ENCODE measurements at places on chromosomes 7 and 10.

- DNase-seq: no peak
These were observed 81.9 kb downstream of the BUB3 start for GRCh38 chr10:123236126-123236525.

- DNase-seq: no peak
These were observed 1.0 kb downstream of the NPM3 start for GRCh38 chr10:101781984-101782810.

DNA sequence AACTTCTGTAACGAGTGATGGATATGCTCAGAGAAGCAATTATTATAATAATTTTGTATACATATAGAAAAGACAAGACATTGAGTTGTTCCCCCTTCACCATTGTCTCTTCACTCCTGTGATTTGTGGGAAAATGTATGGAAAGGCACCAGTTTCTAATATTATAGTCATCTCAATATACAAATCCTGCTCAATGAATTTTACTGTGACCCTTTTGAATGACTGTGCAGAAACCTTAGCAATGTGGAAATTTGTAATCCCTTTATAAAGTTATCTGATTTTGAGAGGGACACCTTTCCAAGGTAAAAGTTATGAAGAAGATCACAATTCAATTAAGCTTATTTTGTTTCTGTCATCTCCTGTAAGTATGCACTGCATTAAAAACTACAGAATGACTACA lies 74.3 kb upstream of the DKK1 start:
- no peak for DNase-seq

DNA sequence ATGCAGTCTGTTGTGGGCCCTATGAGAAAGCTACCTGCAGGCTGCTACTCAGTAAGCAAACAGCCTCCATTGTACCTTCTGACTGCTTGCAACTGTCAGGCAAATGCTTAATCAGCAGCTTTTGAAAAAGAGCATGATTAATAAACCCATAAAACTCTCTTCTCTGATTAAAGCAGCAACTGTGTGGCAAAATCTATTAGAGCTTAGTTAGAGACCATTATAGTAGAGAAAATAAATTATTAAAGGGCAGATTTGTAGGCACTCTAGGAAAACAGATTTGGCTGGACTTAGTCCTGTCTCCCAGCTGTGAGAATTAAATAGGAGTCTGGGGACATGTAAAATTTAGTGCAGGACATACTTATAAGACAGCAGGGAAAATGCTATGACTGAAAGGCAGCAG lies 132.5 kb upstream of the WNT16 start:
- DNase-seq: no peak

DNA sequence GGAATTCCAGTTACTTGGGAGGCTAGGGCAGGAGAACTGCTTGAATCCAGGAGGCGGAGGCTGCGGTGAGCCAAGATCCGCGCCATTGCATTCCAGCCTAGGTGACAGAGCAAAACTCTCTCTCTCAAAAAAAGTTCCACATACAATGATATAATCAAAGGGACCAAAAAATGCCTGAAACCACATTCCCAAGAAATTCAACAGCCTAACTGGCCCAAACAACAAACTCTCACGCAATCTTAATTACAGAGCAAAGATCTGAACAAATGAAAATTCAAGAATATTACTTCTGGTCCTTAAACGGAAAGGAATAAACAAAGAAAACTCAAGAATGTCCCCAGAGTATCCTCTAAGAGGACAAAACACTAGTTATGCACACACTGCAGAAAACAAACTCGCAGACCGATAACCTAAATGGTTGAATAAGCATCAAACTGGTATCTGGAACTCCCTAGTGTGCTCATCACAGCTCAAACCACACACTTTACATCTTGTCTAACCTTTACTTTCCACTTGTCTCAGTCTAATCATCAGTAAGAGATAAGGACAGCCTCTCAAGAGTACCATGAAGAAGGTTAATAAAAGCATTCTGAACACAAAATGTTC lies 3.7 kb downstream of the OGA start:
- DNase-seq: no peak

- no peak for DNase-seq
These were observed 280.6 kb downstream of the TFEC start for GRCh38 chr7:115749924-115750323.

DNA sequence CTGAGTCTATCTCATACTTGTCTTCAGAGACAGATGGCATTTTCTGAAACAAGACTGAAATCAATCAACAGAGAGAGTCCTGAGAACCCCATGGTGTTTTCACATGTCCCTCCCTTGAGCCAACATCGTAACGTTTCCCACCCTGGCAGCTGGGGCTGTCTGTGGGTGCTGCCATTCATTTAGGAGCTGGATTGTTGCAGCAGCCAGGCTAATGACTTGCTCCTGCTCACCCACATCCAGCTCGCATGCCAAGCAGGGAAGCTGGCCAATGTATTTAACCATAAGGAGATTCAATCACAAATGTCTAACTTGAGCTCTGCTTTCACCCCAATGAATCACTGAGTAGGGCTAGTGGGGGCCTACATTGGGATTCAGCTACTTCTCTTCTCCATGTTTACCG lies 146.1 kb downstream of the ADRA2A start:
- DNase-seq: no peak

DNA sequence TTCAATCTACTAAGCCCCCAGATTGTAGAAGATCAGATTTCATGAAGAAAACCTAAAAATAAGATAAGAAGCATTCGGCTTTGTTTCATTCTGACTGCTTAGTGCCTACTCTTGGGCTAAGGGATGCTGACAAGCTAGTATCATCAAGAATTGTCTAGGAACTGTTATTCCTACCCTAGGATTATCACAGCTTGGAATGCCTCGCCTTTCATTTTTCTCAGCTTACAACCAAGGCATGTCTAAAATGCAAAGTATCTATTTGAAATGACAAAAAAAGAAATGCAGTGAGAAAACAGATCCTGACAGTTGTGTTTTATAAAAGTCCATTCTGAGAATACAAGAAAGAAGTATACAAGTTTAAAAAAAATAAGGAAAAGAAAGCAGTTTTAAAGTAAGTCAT lies 441.0 kb downstream of the KCNMA1 start:
- DNase-seq: no peak

DNA sequence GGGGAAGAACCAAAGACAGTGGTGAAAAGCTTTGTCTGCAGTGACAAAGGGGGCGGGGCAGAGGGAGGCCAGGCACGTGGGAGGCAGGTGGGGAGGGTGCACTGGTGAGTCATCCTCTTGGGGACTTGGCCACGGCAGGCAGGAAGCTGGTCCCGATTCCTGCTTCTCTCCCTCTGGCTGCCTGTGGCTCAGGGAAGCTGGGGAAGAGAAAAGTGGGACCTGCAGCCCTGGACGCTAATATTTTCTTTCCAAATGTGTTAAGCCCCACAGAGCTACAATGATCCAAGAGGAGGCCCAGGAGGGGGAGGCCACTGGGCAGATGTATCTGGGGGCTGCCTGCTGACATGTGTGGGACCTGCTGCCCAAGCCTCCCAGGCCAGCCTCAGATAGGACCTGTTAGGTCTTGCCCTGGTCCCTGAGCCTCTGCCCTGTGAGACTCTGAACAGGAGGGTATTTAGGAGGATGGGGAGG lies 231.8 kb downstream of the KCNMA1 start:
- DNase-seq: no peak

DNA sequence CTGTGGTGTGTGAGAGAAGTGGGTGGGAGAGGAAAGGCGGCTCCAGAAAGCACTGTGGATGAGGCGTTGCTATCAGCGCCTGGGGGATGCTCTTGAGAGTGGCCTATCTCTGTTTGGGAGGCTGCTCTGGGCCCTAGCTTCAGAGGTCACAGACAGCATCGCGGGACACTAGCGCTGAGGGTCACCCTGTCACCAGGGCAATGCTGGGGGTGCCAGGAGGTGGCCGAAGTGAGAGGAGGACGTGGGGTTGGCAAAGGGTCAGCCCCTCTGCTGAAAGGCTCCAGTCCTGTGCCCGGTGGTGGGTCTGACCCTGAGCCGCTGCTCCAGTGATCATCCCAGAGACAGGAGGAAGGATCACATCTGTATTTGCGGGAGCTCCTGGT lies 3.0 kb upstream of the TACR2 start:
- DNase-seq: no peak

GRCh38 chr10:29701306-29701705 lies 66.5 kb upstream of the SVIL start:
- DNase-seq: no peak

DNA sequence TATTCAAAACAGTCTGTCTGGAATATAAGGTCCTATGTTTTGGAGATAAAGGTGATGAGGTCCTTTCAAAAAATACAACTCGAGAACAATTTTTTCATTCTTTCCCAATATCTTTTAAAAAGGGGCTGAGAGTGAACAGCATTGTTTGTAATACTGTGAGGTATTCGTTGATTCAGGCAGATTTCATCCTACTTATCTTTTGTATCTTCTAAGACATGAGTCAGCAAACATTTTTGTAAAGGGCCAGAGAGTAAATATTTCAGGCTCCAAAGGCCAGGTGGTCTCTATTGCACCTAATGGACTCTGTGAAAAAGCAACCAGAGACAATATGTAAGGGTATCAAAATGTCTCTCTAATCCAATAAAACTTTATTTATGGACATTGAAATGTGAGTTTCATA lies 8.1 kb upstream of the ANK3 start:
- DNase-seq: no peak

DNA sequence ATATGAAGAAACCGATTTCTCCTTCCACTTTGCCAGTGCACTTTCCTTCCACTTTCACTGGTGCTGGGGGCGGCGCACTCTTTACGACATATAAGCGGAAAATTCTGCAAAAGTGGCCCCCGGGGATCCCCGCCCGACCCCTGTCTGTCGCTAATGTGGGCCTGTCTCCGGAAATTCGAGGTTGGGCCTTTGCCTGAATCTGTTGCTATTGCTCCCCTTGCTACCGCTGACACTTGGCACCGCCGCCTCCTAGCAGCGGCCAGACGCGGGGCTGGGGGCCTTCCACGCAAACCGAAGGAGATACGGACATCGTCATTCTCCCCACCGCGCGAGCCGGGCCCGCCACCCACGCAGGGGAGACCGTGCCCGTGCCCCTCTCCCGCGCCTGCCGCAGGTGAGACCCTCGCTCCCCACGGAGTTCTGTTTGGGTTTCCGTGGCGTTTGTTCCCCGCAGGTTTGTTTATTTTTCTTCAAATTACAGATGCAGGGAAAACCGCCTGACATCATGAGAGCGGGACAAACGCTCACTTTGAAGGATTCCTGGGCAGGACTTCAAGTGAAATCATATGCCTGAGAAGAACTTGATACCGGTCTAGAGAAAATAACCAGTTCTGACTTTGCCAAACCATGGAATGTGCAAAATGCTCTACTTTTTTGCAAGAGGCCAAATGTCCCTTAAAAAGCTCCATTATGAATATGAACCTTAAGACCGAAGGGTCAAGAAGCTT lies 5.0 kb downstream of the TWIST1 start:
- DNase-seq: no peak

GRCh38 chr7:159105832-159106811 lies 38.5 kb downstream of the VIPR2 start:
- no peak for DNase-seq

- no peak for DNase-seq
These were observed 232.4 kb downstream of the ELMO1 start for GRCh38 chr7:37216156-37216852.

DNA sequence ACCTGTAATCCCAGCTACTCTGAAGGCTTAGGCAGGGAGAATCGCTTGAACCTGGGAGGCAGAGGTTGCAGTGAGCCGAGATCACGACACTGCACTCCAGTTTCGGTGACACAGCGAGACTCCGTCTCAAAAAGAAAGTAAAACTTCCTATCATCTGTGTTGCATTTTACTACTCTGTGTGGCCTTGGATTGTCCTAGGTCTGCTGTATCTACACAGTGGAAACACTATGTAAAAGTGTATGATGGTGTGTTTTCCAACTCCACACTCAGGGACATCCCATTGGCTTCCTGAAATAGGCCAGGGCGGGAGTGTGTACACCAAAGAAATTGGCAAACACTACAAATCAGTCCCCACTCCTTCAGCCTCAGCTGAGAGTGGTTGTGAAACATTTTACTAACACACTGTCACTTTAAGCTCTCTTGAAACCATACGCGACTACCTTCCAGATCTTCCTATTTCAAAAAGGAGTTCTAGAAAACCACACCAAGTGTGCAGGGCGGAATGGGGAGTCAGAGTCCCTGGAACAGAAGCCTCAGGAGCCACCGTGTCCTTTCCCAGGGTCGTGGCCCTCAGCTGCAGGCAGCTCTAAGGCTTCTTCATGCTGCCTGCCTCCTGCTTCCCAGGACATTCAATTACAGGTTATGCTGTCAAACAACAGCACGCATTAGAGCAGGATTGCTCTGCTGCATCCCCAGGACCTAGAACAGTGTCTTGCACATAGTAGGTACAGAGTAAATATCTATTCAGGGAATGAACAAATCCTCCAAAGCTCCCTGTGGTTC lies 275.4 kb downstream of the PARD3 start:
- no peak for DNase-seq

- DNase-seq: no peak
These were observed 1354.7 kb upstream of the LRRTM3 start for GRCh38 chr10:65571011-65571570.

DNA sequence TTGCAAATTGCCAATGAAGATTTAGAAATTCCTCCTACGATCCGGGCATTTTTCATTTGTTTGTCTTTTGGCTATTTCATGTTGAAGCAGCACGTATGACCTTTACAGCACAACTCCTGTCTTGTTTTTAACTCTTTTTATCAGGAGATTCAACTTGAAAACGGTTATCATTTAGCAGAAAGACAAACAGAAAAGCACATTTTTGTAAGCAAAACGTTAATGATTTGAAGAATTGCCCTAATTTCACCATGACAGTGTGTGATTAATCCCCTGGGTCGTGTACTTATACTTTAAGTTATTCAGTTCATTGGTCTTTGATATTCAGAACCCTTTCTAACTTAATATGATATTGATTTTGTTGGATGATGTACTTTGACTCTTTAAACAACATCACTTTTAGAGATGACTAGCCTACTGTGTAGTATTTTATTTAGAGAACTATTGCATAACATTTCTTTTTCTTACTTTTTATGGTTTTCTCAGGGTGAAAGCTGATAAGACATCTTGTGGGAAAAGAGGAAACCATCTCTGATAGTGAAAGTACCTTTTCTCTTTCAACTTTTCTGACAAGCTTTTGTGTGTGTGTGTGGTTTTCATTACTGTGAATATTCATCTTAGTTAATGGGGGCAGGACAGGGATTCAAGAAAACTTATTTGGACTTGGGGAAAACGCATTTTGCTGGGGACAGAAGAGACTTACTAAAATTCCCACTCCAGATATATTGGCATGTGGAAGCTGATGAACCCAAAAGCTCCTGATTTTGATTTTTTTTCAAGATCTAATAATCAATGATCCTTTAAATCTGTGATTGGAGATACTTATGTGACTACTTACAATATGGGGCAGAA lies 8.1 kb downstream of the HHEX start:
- DNase-seq: no peak

- DNase-seq: no peak
These were observed 35.7 kb downstream of the ITIH2 start for GRCh38 chr10:7738536-7739407.

DNA sequence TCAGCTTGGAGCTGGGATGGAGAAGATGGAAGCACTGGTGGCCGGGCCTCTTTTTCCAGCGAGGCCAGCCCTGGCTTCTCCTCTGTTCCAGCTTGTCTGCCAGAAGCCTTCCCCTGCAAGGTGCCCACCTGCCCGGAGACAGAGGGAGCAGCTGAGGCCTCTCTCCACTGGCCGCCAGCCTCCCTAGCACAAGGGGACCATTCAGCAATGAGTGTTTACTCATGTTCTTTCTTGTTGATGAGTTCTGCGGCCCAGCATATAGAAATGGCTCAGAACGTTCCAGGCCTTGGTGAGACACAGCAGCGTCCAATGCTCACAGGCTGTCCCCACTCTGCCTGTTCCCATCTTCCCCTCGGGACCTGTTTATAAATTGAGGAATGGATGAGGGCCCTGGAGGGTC lies 47.3 kb downstream of the CHST3 start:
- no peak for DNase-seq

Data from activated T-cell treated with anti-CD3 and anti-CD28 coated beads, Interleukin-2, amount 50 U/mL, for 1 hour (primary cell).